Activated CD8-positive, alpha-beta memory T cell treated with anti-CD3 and anti-CD28 coated beads for 48 hours (primary cell): ENCODE measurements at places on chromosomes 4 and X.

- no peak for DNase-seq
Observed at GRCh38 chr4:84483688-84484087, 15.4 kb downstream of the NKX6-1 start.

- DNase-seq, result no peak
Observed at GRCh38 chr4:579543-580175, 3.6 kb upstream of the TMEM271 start.

DNA sequence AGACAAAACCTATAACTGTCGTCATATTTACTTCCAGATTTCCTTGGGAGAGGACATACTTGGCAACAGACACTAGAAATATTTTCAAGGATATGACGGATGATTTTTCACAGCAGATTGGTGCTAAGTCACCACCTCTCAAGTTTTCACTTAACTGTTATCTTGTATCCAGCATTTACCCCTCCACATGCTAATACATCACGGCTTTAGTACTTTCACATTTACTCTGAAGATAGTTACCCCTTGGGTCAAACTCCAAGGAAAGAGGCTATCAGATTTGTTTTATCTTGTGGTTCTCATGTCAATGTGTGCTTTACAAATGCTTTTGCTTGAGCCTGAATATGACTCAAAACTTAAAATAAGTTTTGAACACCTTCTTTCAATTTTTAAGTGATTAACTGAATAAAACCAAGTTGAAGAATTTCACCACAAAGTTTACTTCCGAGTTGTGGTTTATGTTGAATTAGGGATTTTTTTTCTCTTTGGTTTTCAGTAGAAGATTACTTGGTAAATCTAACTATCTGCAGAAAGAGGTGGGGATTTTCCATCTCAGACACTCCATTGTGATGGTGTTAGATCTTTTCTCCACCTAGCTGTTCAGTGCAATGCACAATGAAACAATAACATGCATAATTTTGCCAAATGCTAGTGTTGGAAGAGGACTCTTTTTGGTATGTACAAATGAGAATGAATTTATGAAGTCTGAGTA is 75.4 kb upstream of the FAT1 start:
- no peak for DNase-seq

- DNase-seq, result no peak
Observed at GRCh38 chr4:156889616-156890594, 81.7 kb downstream of the PDGFC start.

DNA sequence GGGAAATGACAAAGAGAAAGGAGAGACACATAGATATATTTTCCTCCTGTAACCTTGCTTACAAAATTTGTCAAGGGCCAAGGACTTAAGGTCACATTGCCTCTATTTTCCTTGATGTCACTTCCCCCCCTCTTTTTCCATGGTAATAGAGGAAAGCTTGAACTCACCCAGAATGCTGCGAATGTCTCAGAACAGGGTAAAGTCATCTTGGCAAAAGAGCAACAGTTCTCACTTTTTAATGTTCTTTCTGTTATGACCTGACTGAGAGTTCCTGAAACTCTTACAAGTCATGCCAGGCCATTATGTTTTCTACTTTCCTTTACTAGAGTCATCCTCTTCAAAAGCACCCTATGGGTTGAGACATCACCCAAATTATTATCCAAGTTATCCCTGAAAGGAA is 50.7 kb upstream of the PRDM5 start:
- DNase-seq, result no peak

DNA sequence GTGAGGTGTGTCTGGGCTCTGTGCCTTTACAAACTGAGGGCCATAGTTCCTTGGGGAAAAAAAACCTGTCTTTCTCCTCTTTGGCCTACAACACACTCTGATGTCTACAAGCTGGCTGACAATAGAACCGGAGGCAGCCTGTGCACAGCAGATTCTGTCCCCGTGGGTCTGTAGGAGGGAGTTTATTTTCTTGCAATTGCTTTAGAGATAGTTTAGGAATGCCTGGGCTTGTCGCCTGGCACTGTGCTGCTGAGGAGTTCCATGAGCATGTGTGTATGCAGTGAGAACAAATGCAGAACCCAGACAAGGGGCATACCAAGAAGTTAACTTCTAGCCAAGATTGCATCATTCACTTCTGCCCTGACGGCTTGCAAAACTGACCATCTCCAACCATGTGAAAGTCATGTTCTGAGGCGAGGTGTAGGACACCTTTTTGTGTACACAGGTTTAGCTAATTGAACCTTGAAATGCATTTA is 54.1 kb downstream of the CCNI start:
- no peak for DNase-seq

- DNase-seq, result no peak
Observed at GRCh38 chr4:176668324-176668723, 124.4 kb downstream of the VEGFC start.

GRCh38 chr4:176584031-176584606 is 208.6 kb downstream of the VEGFC start:
- DNase-seq, result no peak

GRCh38 chr4:86512631-86513030 is 81.5 kb upstream of the PTPN13 start:
- DNase-seq, result no peak

GRCh38 chrX:13369256-13370030 is 49.6 kb upstream of the ATXN3L start:
- DNase-seq, result no peak

- no peak for DNase-seq
Observed at GRCh38 chr4:75015627-75016026, 82.7 kb downstream of the PARM1 start.

DNA sequence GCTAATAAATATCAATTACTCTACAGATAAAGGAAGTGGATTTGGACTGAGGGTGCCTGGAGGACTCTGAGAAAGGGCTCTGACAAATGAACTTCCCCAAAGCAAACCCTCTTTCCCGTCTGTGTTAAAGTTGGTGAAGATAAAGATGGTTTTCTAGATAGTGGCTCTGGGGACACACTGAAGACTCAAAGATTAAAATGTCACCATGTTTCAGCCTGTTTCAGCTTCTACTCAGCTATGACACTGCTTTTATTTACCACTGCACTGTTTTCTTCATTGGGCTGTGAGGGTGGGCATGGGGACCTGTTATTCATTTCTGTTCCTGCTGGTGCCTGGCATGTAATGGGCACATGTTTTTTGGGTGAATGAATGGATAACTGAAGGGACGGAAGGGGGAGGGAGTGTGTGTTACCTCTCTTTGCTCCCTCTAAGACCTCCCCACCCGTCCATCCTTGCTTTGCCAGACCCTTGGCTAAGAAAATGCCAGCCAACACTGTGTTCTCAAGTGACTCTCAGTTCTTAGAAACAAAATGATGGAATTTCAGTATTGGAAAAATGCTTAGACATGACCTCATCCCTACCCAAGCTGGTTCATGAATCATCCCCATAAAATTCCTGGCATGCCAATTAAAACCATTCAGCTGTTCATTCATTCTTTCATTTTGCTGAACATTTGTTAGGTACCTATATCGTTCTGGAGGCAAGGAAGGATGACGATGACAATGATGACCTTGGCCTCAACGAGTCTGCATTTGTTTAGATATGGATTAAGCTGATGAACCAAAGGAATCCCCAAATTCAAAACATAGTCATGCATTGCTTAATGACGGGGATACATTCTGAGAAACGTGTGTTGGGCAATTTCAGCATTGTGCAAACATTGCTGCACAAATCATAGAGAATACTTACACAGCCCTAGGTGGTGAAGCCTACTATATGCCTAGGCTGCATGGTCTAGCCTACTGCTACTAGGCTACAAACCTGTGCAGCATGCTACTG is 13.4 kb upstream of the STK32B start:
- DNase-seq, result no peak

DNA sequence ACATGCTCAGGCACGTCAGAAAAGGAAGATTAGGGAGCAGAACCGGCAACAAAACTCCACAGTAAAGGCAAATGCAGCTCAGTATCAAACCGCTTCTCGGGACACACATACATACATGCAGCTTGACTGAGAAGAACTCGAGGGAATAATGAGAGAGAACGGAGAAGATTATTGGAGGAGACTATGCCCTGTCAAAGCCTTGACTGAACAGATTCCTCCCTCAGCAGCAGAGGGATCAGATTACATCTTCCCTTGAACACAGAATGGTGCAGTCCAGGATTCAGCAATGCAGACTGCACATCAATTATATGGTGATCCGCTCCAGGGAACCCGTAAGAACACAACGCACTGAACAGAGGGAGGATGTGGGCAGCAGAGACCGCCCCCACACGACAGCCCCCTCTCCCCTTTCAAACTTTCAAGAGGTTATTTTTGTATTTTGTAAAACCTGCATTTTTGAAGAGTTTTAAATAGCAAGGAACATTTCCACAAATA is 183.2 kb downstream of the FBXW7 start:
- DNase-seq, result no peak

GRCh38 chr4:168524006-168524405 is 27.2 kb downstream of the PALLD start:
- DNase-seq, result no peak

GRCh38 chr4:4865705-4866123 is 6.2 kb downstream of the MSX1 start:
- no peak for DNase-seq

- no peak for DNase-seq
Observed at GRCh38 chrX:57595381-57595811, 3.6 kb downstream of the ZXDB start.

- DNase-seq, result no peak
Observed at GRCh38 chr4:33714971-33715370, 2529.3 kb downstream of the ARAP2 start.

DNA sequence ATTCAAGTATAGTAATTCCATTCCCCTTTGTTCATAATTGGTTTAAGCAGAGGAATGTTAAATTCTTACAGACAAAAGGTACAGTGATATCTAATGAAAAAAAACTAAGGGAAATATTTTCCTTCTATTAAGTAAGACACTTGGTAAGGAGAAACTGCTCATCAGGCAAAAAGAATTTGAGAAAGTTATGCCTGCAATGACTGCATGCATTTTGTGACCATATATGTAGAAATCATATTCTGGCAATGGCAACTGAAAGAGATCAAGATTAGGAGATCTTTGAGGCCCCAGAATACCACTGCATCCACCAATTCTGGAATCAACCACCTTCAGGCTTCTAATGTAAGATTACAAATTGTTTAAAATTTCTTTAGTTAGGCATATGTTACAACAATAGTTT is 364.8 kb downstream of the PCDH10 start:
- DNase-seq, result no peak

DNA sequence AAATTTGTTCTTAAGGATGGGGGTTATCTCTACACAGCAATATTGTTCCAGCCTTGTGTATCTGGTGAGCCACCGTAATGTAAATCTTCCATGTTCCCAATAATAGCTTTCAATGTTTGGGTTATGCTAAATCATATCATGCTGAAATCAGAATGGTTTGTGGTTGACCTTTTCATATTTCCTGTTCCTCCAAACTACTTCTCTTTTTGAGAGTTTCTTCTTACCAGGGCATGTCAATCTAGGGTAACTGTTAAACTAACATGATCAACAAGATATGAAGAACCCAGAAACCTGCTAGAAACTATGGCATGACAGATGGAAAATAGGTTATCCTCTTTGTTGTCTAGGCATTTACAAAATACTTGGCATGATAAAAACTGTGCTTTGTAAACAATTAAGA is 22.0 kb downstream of the TNMD start:
- DNase-seq, result no peak

DNA sequence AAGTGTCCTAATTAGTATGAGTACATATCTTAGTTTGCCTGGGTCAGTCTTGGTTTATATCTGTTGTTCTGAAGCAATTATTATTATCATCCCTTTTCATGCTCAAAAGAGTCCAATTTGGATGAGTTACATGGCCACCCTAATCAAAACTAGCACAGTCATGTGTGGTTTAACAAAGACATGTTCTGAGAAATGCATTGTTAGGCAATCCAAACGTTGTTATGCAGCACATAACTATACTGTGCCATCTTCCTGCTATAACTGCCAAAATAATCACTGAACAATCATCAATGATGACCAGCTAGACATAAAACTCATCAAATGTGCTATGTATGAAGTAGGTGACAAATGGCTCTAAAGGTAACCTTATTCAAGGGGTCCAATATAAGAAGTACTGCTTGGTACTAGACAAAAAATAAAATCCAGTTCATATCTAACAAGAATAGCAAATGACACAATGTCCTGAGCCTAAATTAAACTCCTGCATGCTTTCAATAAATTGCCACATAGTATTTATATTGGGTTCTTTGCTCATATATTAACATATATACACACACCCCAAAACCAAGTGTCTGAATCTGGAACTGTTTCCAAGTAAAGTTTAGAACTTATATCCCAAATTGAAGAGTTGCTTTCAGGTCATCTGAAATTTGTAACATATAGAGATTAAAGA is 41.9 kb downstream of the CNOT6L start:
- no peak for DNase-seq

DNA sequence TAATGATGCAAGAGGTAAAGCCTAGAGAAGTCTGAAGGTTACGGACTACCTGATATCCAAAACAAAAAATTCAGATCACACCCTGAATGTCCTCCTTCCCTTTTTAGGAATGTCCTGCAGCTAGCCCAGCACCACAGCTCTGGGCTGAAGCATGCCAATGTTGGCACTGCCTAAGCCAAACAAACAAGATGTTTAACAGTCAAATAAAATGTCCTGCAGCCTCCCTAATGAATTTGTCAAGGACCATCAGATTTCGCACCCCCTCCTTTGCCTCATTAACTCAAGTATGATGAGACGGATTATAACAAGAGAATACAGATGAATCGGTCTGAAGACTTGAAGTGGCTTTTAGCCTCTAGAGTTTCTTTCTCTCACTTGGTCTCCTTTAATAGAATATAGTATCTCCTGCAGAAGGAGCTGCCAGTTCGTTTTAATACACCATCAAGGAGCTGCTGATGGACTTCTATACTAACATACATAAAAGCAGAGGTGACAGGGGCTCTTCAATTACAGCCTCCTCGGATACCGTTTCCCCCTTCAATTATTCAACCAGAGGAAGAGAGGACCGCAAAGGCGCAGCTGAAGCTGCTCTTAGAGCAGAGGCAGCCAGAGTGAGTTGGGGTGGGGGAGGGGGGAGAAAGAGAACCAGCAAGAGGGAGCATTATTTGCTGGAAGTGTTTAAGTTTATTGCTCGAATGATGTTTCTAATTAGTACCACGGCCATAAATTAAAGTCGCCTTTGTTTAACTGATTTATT is 3.0 kb upstream of the MAB21L2 start:
- no peak for DNase-seq

DNA sequence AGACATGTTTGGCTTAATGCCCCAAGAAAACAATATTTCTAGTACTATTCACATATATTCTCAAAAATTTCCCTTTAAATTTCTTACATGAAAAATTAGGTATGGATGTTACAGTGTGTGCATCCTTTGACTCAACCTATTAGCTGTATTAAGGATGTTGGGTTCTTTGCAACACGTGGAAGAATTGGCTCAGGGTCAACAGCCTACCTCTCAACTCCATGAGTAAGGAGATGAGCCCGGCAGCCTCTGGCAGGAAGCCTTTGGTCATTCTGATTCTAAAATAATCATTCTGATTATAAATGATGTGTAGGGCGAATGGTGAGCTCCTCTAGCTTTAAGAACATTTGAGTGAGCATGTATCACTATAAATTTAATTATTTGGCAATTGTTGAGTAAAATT is 148.0 kb upstream of the WDFY3 start:
- no peak for DNase-seq

DNA sequence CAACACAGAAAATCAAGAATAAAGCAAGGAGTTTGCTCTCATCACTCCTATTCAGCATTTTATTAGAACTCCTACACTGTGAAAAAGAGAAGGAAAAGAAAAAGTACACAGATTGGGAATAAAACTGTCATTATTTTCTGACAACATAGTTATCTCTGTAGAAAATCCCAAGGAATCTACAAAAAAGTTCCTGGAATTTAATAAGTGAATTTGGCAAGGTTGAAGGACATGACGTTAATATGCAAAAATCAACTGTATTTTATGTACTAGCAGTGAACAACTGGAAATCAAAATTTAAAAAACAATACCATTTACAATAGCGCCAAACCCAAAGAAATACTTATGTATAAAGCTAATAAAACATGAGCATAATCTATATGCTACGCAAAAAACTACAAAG is 26.3 kb downstream of the CHIC2 start:
- DNase-seq, result no peak
